NCI-H2081 treated with DMSO at 0.1 percent for 48 hours (cell line): ENCODE measurements at places on chromosomes 16 and 17.

GRCh38 chr17:51613255-51613654 lies 352.9 kb downstream of the UTP18 start:
- no peak for DNase-seq

- DNase-seq = no peak
Observed at GRCh38 chr17:58323366-58324055, 5.1 kb downstream of the TSPOAP1 start.

GRCh38 chr17:27206447-27206846 lies 87.5 kb upstream of the WSB1 start:
- DNase-seq = no peak

GRCh38 chr17:71188811-71189492 lies 931.9 kb upstream of the SOX9 start:
- no peak for DNase-seq

DNA sequence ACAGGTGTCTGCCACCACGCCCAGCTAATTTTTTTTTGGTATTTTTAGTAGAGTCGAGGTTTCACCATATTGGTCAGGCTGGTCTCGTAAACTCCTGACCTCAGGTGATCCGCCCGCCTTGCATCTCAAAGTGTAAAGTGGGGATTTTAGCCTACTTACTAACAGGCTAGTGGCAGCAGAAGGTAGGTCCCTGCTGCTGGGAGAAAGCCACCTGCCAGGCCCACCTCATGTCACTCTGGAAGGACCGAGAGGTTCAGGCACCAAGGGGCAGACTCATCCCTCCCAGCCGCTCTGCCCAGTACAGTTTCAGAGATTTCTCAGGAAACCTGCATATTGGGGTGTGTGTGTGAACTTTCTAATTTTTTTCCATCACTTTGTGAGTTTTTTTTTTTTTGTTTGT lies 2.1 kb upstream of the RCVRN start:
- no peak for DNase-seq

DNA sequence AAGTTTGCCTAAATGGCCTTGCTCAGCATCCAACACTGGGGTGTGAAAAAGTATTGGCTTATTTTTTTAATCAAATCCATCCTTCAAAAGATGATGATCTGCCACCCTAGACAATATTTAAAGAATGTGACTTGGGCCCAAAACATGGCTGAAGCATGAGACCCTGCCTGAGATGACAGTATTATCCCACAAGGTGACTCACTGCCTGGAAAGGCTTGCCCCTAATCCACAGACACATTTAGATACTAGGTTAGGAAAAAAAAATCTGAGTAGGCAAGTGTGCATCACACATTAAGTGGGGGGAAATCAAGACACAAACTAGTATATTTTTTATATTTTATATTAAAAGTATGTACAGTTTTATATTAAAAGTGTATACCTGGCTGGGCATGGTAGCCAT lies 38.4 kb downstream of the TOM1L2 start:
- DNase-seq = no peak

- no peak for DNase-seq
Observed at GRCh38 chr16:11066261-11066870, 122.0 kb downstream of the CLEC16A start.

DNA sequence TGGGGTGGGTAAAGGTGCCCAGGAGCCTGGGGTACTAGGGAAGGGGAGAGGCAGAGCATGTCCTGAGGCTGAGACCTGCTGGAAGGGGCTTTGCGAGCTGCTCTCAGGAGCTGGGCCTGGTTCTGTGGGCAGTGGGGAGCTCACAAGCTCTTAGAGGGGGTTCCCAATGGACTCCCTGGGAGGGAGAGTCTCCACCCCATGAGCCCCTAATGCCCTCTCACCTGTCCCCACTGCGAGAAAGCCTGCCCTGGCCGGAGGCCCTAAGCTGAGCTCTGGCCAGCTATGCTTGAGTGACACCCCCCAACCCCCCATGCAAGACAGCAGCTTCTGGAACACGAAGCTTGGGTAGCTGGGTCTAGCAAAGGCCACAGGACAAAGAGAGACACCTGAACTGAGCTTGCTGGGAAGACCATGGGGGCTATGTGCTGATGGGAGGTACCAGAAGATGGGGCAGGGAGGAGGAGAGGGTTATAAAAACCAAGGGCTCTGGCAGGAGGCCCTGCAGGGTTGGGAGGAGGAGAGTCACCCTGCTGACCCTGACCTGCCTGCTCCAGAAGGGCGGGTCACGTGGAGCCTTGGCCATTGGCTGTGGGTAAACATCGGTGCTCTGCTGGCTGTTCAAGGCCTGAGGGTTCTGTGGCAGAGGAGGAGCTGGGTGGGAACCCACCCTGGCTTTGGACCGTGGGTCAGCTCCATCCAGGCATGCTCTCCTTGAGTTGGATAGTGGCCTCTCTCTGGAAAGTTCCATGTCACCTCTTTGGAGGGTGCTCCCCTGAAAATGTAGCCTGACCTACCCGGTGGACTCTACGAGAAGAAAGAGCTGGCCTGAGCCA lies 106.7 kb downstream of the RAB11FIP4 start:
- DNase-seq = no peak

- DNase-seq = no peak
Observed at GRCh38 chr16:67397036-67397801, 3.9 kb upstream of the TPPP3 start.

DNA sequence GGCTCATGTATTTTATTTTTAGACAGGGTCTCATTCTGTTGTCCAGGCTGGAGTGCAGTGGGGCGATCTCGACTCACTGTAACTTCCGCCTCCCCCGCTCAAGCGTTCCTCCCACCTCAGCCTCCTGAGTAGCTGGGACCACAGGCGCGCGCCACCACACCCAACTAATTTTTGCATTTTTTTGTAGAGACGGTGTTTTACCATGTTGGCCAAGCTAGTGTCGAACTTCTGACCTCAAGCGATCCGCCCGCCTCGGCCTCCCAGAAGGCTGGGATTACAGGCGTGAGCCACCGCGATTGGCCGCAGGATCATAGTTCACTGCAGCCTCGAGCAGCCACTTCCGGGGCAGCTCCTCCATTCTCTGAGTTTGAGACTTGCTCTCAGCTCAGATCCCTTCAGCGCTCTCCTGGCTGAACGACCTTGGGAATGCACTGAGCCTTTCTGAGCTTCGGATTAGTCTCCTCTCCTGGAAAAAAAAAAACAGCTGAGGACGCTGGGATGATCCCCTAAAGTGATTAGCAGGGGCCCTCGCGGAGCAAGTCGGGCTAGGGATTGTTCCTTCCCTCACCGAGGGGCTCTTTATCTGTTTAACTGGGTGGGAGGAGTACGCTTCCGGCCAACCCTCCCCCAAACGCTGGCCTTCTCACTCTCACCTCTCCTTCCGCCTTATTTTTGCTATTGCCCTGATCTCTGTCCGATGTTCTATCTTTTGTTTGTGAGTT lies 1.1 kb upstream of the PKMYT1 start:
- DNase-seq = no peak

DNA sequence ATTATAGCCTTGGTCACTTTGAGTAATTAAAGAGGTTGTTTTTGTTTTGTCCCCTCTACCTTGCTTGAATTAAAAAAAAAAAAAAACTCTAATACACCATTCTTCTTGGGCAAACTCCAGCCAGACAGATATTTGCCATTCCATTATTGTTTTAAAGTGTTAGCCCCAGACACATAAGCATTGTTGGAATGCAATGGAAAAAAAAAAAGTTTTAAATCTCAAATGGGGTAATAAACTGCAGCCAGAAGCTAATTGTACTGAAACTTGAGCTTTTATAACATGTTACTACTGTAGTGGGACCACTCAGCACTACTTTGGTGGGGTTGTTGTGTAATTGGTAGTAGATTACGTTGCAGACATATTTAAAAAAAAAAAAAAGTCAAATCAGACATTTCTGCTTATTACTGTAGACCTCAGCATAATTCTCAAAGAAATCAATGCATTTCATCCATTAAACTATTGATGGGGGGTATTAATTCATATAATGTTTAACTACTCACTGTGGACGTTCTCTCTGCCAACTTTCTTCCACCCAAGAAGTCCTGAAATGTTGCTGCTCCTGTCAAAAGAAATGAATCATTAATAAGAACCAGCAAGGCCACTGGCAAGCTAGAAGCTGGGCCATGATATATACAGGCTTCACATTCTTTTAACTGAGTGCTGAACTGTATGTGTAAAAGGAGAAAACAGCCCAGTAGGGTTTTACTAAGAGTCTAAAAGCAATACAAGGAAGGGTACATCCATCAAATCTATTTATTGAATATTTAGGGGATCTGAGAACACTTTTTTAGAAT lies 626.6 kb upstream of the SOX9 start:
- DNase-seq = no peak

DNA sequence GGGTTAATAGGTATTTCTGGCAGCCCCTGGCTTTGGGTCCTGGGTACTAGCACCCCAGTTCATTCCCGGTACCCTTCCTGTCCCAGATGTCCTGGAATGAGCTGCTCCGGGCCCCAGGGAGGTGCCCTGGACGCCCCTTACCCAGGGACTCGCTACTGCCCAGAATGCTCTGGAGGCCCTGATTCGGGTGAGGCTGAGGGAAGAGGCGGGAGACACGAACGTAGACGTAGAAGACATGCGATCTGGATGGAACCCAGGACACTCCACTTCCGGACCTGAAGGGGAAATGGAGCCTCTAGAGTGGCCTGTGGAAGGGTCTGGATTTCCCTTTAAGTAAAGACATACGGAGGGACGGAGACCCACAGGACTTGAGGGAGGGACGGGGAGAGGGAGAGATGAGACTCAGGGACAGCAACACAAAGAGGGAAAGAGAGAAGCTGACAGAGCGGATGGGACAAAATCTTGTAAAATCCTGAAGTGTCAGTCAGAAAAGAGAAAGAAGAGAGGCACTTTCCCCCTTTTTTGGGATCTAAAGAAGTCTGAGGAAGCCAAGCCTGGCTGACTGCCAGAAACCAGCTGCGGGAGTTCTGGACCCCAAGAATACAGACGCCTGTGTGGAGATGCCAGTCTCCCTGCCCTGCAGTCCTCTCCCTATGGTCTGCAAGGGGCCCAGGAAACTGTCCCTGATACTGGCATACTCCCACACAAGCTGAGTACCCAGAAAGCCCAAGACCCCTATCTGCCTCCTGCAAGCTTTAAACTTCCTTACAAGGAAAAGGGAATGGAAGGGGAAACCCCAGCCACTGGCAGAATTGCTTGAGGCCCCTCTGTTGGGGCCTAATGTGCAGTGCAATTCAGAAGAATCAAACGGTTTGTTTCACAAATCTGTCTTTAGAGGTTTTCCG lies 1.0 kb upstream of the HOXB13 start:
- DNase-seq = no peak

- no peak for DNase-seq
Observed at GRCh38 chr17:632560-632959, 82.1 kb downstream of the VPS53 start.

- DNase-seq = no peak
Observed at GRCh38 chr17:61668486-61668885, 77.5 kb upstream of the NACA2 start.

DNA sequence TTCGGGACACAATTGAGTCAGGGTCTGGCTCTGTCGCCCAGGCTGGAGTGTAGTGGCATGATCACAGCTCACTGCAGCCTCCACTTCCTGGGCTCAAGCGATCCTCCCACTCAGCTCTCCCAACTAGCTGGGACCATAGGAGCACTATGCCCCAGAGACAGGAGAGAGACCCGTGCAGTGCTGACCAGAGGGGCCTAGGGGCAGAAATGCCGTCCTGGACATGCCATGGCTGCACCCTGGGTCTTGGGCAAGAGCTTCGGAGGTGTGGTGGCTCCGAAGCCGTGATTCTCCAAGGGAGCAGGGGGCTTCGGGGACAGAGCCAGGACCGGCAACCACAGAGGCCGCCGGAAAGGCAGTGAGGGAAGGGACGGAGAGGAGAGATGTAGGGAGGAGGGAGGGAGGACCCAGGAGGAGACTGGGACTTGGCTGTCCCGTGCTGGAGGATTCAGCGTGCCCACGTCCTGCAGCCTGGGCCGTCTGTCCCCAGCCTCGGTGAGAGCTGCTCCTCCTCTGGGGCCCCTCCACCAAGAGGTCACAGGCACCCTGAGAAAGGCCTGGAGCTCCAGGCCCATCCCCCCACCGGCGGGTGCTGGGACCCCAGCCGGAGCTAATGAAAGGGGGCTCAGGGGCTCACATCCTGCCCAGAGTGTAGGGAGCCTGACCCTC lies 21.9 kb downstream of the TPSD1 start:
- no peak for DNase-seq

DNA sequence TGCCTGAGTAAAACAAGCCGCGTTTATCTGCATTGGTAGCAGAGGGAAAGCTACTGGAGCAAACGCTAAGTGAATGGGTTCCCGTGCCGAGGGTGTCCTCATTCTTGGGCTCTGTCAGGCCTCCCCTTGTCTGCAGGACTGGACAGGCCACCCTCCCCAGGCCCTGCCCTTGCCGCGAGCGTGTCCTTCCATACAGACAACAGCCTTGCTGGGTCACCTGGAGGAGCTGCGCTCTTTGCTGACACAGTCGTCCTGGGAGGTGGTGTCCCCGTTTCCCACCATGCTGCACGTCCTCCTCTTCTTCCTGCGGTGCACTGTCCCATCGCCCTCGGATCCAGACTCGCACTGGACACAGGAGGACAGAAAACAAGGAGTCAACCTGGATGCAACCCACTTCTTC lies 7.8 kb upstream of the MXRA7 start:
- DNase-seq = no peak

- no peak for DNase-seq
Observed at GRCh38 chr16:30179931-30180330, 3.5 kb upstream of the CORO1A start.

DNA sequence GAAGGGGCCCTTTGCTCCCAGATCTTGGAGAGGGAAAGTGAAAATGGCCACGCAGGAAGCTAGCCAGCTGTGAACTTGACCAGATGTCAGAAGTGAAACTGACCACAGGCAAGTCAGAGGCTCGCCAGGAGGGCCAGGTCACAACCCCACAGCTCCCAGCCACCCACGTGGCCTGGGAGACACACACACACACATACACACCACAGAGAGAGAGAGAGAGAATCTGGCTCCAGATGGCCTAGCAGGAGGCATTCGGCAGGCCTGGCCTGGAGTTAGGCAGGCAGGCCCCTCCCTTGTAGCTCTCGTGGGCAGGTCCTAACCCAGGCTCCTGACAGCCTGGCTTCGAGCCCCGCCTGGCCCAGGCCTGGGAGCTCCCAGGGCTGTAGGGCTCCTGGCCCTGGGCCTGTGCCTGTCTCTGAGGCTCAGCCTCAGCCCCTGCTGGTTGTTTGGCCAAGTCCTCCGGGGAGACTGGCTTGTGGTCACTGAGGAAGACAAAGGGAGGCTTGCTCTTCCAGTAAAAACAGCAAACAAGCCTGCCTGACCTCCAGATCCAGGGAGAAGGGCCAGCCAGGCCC lies 20.2 kb downstream of the NGFR start:
- no peak for DNase-seq

- no peak for DNase-seq
Observed at GRCh38 chr17:66507982-66508760, 205.8 kb downstream of the PRKCA start.

GRCh38 chr17:57379237-57379894 lies 123.0 kb downstream of the MSI2 start:
- no peak for DNase-seq

GRCh38 chr16:79045191-79045590 lies 555.3 kb downstream of the MAF start:
- DNase-seq = no peak

DNA sequence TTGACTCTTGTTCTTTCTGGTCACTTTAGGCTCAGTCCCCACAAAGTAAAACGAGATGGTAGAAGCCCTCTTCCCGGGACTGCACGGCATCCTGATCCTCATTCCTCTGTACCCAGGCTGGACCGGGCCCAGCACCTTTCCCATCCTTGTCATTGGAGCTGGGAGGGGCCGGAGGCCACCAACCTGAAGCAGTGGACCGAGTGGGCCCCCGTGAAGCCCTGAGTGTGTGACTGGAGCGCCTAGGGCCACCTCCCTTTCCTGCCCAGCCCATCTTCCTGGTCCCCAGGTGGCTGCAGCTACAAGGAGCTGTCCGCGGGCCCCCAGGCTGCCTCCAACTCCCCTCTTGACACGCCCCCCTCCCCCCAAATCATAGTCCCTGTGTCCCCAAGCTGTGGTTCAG lies 17.1 kb upstream of the CD300A start:
- DNase-seq = no peak
